Stimulated activated CD8-positive, alpha-beta memory T cell treated with anti-CD3 and anti-CD28 coated beads, Interleukin-4, amount 100 ng/mL, for 1 hour (primary cell): ENCODE measurements at places on chromosomes 2 and 18.

GRCh38 chr2:6358985-6359384 lies 506.7 kb downstream of the CMPK2 start:
- DNase-seq: no peak

DNA sequence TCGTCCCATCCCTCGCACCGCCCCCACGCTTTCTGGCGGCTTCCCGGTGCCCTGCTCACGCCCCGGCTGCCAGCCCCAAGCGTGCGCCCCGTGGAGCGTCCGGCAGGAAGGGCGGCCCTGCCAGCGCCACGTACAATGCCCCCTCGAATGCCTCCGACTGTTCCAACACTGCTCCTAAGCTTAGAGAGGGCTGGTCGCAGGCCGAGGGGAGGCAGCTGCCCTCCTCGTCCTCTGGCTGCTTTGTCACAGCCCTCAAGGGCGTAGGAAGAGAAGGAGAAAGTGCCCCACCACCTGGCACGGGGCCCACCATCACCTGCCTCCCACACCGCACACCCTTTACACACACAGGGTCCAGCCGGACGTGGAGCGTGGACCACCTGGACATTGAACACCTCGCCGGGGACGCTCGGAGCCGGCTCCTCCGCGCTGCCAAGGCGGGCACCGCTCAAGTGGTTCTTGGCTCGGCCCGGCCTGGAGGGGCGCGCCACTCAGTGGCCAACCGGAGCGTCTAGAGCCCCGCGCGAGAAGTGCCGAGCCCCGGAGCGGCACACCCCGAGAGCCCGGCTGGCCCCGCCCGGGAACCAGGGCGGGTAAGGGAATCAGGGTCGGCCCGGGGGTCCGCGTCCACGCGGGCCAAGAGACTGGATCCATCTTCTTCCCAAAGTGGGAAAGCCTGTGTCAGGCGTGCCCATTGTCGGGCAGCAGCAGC lies 830 bp downstream of the DNER start:
- DNase-seq: no peak

- DNase-seq: no peak
Measured at GRCh38 chr2:158305501-158305900, 151.1 kb downstream of the CCDC148 start.

- no peak for DNase-seq
Measured at GRCh38 chr2:39933196-39933595, 154.1 kb upstream of the THUMPD2 start.
